Stimulated activated CD4-positive, alpha-beta T cell treated with anti-CD3 and anti-CD28 coated beads, TNF-alpha, amount 100 ng/mL, for 24 hours (primary cell): ENCODE measurements at places on chromosomes 4 and X.

- no peak for DNase-seq
Measured at GRCh38 chrX:31546126-31546525, 474.3 kb upstream of the FTHL17 start.

GRCh38 chr4:76234679-76235044 lies 16.9 kb upstream of the FAM47E start:
- no peak for DNase-seq

DNA sequence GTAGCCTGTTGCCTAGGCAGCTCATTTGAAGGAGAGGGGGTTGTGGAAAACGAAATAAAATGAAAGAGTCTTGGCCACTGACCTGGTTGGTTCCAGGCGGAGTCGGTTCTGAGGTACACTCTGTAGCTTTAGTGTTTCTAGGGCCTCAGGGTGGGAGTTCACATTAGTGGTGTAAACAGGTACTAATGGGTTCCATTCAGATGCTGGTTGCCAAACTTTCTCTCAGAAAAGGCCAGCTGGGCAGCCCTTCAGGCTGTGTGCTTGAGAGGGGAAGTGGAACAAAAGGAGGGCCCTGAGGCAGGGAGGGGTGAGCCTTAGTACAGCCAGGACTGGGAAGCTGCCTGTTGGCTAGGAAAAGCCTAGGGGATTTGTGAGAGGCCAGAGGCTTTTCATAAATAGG lies 24.8 kb downstream of the NHSL2 start:
- DNase-seq = no peak

- DNase-seq = no peak
Measured at GRCh38 chrX:95065151-95065550, 1391.1 kb downstream of the FAM133A start.

DNA sequence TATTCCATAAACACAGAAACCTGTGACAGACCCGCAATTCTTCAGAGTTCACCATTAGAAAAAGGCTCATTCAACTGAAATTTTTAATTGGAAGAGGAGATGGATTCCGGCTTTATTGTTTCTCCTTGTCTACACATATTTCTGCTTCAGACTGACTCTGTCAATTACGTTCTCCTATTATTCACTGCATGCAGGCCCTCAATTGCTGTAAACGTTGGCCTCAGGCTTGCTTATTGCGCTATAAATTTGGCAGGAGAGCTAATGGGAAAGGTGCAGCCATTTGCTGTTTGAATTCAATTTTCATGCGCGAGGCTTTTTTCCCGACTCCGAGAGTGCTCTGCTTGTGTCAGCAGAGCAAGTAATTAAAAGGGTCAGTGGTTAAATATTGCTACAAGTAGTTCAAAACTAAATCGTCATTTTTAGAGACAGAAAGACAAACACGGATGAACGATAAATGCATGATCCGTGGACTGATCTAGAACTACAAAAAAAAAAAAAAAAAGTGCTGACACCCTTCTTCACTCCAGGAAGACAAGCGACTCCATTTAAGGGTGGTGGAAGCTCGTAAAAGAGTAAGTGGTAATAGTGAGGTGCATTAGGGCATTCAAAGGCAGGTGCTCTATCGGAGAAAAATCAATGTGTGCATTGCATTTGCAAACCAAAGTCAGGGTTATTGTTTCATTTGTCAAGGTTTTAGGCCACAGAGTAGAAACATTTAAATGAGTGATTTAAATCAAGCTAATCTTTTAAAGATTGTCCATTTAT lies 841.6 kb upstream of the FRG1 start:
- DNase-seq = no peak

- no peak for DNase-seq
Measured at GRCh38 chr4:60805500-60806313, 394.4 kb upstream of the ADGRL3 start.

GRCh38 chr4:120139392-120139791 lies 72.7 kb upstream of the MAD2L1 start:
- DNase-seq = no peak

GRCh38 chr4:16636304-16636703 lies 262.1 kb downstream of the LDB2 start:
- DNase-seq = no peak

- DNase-seq = no peak
Measured at GRCh38 chrX:103376979-103377324, 614 bp downstream of the BEX3 start.

DNA sequence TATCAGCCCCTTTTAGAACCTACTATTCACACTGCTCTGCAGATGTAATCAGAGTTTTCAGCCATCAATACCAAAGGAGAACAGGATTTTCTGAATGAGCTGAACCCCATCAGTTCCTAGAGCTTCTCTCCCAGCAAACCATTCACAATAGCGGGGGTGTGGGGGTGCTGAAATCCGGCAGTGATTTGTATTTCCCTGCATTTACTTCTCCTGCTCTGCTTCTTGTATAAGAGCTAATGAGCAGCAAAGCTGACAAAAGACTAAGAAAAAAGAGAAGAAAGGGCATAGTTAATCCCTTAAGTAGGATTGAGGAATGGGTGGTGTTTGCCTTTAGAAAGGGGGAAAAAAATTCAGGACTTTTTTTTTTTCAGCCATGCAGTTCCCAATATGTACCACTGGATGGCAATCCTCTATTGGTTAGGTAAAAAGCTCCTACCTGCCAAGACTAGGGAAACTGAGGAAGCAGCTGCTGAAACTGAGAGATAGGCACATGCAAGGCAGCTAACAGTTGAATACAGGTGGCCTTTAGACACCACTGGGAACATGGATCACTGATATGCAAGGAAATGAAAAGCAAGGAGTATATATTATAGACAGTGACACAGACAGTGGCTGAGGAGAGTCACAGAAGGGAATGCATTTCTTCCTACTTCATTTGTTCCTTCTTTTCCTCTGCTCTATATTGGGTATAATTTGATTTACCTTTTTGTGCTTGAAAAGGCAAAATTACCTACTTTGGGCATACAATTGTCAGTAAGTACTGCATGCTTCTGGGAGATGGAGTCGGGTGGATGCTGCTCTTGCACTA lies 217.9 kb downstream of the HS6ST2 start:
- DNase-seq = no peak

- DNase-seq = no peak
Measured at GRCh38 chr4:21554066-21554465, 394.5 kb downstream of the KCNIP4 start.

DNA sequence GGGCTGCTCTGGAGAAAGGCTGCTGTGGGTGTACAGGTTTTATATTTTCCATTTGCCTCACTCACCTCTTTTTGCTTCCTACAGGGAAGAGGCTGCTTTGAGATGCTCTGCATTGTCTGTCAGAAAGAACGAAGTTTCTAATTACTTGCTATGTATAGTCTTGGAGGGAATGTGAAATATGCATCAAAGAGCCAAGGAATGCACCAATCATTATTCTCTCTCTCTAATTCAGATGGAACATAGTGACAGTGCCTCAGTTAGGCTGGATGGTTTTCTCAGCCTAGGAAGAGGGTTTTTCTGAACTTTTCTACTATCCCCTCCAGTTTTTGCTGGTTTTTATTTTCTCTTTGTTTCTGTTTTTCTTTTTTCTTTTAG lies 106.8 kb upstream of the SLC4A4 start:
- no peak for DNase-seq

DNA sequence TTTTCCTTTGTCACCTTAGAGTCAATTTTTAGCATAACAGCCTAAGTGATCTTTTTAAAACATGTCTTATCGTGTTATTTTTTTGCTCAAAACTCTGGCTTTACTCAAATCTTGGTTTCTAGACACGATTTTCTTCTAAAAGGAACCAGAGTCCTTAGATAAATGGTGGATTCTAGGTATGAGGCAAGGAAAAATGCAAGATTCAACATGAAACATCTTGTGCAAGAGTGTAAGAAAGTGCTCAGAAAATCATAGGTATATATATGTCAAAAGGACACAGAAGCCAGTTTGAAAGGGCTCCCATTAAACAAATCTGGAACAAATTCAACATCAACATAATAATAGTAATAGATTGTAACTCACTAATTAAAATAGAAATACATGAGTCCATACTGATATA lies 8.1 kb upstream of the ADGRG4 start:
- DNase-seq = no peak

DNA sequence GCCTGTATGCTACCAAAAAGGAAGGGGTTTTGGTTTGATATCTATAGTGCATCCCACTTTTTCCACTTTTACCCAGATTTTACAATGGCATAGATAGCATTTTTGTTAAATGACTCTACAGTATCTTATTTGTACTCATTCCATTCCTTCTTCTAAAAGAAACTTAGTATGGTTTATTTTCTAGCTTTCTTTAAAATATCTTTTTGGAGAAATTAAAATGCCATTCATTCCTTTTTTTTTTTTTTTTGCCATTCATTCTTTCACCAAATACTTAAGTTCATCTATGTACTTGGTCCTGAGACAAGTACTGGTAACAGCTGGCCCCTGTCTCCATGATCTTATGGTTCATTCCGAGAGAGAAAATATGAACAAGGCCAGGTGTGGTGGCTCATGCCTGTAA lies 49.1 kb downstream of the MID1 start:
- no peak for DNase-seq
